ENCODE measurements at places on chromosomes 16 and 17.

- no peak for DNase-seq
These were observed 5.1 kb upstream of the TRIM25 start for GRCh38 chr17:56918916-56919315.

- DNase-seq = peak; percentile 52
These were observed 523 bp downstream of the NAGLU start for GRCh38 chr17:42536372-42537155.

DNA sequence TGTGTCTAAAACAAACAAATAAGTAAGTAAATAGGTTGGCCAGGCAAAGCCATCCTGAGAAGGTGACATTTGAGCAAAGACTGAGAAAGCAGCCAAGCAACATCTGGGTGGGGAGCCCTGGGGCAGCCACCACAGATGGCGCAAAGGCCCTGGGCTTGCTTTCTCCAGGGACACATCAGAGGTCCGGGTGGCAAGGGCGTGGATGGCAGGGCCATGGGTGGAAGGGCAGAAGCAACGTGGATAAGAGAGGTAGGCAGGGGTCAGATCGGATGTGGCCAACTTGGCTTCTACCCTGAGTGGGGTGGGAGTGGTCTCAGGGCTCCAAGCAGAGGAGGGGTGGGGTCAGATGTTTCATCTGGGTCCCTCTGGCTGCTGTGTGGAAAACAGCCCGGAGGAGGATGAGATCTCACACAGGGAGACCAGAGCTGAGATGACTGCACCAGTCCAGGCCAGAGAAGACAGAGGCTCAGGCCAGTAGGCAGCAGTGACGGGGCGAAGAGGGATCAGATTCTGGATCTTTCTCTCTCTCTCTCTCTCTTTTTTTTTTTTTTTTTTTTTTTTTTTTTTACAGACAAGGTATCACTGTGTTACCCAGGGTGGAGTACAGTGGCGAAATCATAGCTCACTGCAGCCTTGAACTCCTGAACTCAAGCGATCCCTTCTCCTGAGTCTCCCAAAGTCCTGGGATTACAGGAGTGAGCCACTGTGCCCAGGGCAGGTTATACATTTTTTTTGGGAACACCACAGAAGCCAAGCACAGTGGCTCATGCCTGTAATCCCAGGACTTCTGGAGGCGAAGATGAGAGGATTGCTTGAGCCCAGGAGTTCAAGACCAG, 6.1 kb upstream of the SPN start:
- DNase-seq = no peak

GRCh38 chr17:62965174-62965685, 805 bp upstream of the TANC2 start:
- DNase-seq = peak; percentile 10

DNA sequence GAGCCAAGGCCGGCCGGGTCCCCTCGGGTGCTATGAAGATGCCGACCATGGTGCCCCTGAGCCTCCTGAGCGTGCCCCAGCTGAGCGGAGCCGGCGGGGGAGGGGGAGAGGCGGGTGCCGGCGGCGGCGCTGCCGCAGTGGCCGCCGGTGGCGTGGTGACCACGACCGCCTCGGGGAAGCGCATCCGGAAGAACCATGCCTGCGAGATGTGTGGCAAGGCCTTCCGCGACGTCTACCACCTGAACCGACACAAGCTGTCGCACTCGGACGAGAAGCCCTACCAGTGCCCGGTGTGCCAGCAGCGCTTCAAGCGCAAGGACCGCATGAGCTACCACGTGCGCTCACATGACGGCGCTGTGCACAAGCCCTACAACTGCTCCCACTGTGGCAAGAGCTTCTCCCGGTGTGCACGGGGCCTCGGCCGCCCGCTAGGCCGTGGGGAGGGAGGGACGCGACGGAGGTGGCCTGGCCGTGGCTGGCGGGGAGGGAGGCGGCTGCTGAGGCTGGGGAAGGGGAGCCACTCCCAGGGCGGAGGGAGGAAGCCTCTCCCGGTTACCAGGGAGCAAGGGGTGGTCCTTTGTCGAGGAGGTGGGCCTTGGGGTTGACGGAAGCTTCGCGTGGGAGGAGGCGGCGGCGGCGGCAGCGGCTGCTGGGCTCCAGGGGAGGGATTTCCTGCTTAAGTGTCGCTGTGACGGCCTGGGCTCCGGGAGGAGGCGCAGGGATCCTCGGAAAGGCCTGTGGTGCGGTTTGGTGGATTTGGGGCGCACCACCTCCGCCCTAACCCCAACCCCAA, 1.3 kb downstream of the MAZ start:
- DNase-seq = peak; percentile 81

DNA sequence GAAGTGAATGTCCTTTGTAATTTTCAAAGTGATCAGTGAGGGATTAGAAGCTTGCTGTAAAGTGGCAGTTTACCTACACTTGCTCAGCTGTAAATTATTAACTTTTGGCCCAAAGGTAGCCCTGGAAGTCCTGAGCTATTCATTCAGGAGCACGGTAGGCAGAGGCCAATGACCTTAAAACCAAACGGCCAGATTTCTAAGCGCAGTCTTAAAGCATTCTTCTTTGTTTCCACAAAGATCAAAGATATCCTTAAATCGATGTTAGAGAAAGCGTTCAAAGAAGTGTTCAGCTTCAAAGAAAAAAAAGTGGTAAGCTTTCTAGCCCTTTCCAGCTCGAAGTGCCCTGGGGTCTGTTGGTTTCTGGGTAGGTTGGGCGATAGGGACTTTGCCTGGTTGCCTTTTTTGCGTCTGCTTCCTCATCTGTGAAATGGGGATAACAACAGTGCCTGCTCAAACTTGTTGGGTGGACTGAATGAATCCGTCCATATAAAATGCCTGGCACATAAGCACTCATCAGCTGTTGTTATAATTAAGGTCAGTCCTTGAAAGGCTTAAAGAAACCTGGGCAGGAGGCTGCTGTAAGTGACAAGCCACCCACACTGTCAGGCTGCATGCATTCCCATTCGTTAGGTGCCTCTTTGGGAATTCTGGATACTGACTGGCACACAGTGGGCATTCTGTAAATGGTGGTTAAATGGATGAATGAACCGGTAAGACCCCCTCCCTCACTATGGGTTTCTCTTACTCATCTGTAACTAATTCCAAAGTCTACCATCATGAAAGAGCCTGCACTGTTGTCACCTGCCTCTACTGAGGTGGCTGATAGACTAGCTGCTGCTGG, 113.2 kb downstream of the PRKCA start:
- no peak for DNase-seq

- no peak for DNase-seq
These were observed 48.4 kb upstream of the DOC2B start for GRCh38 chr17:229709-230394.

DNA sequence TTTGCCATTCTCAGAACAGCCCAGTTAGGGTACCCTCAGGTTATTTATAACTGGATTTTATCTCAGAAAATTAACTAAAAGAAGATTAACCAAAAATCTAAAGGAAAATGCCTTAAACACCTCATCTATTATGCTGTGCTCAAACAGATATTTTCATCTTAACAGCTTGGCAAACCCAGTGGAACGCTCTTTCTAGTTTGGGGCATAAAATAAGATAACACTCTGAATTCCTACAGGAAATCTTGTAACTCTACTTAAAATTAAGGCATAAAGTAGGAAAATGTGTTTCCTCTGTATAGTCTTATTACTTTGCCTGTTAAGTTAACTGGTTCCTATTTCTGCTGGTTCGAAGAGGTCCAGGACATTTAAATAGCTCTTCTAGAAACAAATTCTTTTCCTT, 723.9 kb downstream of the MAF start:
- no peak for DNase-seq

DNA sequence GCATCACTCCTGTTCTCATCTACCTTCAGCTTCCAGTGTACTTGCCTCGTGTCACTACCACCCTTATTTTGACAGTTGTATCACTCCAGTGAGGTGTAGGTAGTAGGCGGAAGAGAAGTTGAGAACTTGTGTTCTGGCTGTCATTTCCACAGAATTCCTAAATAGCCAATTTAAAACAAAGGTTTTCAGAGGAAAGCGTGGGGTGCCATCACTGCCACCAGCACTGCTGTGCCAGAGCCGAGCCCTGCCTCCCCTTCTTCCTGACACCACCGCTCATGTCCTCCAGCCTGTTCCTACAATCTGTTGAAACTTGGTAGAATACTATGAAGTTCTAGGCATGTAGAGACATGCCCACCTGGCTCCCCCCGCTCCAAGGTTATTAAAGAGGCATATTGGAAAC, 215.8 kb downstream of the TANC2 start:
- DNase-seq = no peak
